Foreskin fibroblast (primary cell): ENCODE measurements at places on chromosomes 3 and 15.

DNA sequence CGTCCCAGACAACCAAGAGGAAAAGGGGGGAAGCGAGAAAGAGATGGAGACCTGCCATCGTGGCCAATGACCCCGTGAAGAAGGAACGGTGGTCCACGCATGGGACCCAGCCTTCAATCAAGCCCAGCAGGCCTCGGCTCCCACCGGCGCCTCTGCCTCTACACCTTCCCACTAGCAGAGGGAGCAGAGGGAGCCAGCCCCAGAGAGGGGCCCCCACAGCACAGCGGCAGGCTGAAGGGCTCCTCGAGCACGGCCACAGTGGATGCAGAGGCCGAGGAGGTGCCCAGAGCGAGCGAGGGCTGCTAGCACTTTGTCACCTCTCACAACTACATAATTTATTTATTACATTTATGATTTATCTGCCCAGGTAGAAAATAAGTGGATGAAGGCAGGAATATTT is 68.4 kb upstream of the TOPAZ1 start:
- DNase-seq: no peak

DNA sequence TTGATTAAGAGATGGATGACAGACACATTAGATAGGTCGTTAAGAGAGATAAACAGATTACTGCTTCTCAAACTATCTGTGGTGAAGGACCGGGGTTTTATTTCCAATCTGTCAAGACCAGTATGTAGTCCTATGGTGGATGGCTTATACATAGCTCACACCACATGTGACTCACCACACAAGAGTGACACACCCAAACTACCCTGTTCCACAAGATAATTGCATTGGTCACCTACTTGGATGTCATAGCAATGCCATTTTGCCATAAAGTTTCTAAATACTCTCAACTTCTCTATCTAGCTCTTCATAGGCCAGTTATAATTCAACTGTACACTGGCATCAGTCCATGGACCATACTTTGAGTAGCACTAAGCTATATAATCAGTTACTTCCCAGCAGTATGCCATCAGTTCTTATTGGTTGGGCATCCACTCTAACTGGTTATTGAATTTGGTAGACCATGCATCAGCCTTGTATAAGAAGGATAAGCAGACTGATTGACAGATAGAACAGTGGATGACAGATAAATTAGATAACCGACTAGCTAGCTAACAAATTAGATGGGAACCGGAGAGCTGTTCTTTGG is 11.6 kb downstream of the WWTR1 start:
- peak; percentile 80 for DNase-seq

- peak; percentile 70 for DNase-seq
Measured at GRCh38 chr15:73989001-73989798, 2.9 kb downstream of the STOML1 start.

GRCh38 chr3:14120111-14120920 is 4.4 kb downstream of the CHCHD4 start:
- no peak for DNase-seq

DNA sequence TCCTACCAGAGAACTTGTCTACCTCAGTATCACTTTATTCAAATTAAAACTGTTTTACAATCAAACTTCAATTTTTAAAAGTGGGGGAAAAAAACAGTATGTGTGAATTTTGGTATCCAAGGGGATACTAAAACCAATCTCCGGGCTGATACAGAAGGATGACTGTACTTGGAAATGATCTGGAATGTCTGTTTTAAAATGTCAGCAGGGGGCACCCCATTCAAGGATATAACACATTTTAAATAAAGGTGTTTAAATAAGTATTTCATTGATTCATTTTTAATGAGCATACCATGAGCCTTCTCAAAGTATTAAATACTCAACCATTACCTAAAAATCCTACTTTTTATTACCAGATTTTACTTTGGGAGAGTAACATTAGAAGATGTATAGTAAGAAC is 67.9 kb downstream of the ULK4 start:
- peak; percentile 41 for DNase-seq

GRCh38 chr3:168155303-168155702 is 59.6 kb upstream of the GOLIM4 start:
- DNase-seq: no peak

DNA sequence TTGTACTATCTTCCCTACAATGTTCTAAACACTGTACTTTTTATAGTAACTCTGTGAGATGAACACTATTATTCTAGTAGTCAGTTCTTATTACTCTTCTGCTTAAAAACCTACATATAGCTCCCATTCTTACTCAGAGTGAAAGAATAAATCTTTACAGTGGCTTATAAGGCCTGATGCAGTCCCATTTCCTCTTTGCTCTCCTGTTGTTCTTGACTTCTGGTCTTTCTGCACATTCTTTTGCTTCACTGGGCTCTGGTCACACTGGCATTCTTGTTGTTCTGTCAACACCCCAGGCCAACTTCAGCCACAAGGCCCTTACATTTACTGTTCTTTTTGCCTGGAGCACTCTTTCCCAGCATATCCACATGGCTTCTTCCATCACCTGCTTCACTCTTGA is 58.2 kb upstream of the TP63 start:
- DNase-seq: no peak

GRCh38 chr15:92899948-92900730 is at the start of gene CHD2:
TSS of gene CHD2 (plus strand) at chr15:92900324. CDS start at chr15:92901238, 914 bp downstream.
- peak; percentile 88 for DNase-seq

DNA sequence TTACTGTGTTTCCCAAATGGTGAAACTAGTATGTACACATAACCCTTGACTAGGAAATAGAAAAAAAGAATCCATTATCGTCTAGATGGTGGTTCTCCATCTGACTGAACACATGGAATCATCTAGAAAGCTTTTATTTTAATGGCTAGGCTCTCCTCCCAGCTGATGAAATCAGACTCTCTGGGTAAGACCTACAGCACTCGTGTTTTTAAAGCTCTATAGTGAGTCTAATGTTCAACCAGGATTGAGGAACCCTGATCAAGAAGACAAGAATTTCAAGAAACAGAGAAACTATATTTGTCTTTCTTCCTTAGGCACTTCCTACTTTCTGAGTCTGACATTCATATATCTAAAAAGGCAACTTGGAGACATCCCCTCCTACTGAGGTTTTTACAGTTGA is 118.8 kb downstream of the TMCO5A start:
- DNase-seq: no peak

DNA sequence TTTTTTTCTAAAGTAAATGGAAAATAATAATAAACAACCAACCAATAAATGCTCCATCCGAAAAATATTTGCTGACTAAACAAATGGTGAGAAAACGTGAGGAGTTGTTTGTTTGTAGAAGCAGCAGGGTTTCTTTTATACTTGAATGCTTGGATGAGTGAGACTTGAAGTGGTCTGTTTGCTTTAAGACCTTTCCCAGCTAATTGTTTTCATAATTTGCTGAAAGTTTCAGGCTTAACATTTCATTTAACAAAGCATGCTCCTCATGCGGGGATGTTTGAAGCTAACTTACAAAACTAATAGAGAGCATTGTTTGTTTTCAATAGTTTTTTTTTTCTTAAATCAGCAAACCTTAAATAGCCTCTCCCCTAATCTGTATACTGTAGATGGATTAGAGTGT is 484.6 kb downstream of the ROBO2 start:
- no peak for DNase-seq

DNA sequence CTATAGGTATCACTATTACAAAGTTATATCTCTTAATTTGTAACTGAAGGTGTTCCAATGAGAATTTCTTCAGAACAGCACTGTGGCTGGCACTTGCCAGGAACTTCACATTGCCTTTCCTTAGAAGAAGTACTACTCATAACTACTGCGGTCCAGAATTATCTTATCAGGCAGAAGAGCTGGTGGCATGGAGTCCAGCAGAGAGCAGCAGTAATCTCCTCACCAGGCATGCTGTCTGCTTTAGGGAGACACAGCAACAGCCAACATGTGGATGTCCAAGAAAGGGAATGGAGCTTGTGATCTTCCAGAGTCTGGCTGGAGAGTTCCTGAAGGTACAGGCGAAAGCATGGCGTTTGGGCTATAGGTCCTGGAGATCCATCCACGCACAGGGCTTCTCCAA is 919.7 kb upstream of the NR2F2 start:
- peak; percentile 8 for DNase-seq

DNA sequence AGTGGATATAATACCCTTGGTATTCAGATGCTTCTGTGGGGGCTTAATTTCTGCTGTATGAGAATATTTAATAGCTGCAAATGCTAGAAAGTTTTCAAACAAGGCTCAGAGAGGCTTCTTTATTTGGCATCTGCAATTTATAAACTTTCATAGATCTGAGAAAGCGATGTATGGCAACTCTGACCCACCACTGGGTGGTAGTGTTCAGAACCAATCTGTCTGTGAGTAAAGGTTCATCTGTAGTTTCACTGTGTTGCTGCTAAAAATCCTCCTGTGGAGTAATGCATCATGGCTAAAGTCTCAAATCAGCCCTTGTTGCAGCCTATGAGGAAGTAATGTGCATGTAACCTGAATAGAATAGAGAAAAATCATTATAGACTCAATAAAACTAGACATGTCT is 47.4 kb downstream of the CLSTN2 start:
- no peak for DNase-seq

DNA sequence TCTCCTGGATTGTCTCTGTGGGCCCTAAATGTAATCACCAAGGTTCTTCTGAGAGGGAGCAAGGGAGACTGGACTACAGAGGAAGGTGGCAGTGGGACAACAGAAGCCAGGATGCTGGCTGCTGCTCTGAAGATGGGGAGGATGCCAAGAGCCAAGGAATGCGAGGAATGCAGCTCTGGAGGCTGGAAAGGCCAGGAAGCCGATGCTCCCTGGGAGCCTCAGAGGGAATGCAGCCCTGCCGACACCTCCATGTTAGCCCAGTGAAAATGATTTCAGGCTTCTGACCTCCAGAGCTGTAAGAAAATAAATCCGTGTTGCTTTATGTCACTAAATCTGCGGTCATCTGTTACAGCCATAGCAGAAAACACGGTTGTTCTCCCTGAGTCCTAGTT is 44.1 kb downstream of the UMPS start:
- peak; percentile 70 for DNase-seq

- no peak for DNase-seq
Measured at GRCh38 chr15:57652481-57652880, 54.0 kb upstream of the POLR2M start.

DNA sequence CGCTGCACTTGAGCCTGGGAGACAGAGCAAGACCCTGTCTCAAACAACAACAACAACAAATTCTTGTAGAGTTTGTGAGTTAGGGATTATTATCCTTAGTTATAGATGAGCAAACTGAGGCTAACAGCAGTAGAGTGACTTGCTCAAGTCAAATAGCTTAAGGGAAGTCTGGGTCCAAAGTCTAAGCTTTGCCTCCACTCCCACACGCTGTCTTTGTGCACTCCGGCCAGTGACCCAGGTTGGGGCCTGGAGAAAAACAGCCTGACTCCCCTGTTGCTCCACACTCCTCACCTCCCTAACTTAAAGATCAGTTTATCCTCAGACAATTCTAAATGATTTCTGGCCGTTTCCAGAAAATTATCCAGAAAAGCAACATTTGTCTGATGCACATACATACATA is 9.2 kb upstream of the SIN3A start:
- no peak for DNase-seq

- DNase-seq: no peak
Measured at GRCh38 chr3:190070622-190071347, 49.9 kb downstream of the P3H2 start.

DNA sequence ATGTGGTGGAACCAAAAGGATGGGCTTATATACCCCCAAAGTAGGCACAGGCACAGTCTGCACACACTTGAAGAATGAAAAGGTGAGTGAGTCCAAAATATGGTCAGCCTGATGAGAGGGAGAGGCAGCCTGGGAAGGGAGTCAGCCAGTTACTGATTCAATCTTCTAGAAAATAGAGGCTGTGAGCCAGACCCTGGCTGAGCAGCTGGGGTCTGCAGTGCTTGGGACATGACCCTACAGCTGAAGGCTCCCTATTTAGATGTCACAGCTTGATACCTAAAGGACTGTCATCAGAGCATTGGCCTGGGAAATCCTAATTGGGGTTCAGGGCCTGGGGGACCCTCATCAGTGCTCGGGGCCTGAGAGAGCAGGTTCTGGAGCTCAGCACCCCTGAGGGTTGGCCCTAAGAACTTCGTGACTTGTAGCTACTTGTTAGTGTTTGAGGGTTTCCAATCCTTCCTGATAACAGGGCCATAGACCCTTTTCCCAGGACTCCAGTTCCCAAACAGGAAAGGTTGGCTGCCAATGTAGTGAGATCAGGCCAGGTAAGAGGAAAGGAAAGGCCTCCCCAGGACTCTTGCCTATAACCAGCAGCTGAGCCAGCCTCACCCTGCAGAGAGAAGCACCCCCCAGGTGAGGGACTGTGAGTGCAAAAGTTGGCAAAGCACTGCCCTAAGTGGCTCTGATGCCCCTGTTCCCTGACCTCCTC is 54.7 kb upstream of the SLCO2A1 start:
- DNase-seq: no peak

- no peak for DNase-seq
Measured at GRCh38 chr3:47429476-47430270, 46.1 kb downstream of the SCAP start.

- DNase-seq: no peak
Measured at GRCh38 chr15:37053166-37053565, 47.2 kb downstream of the MEIS2 start.

- no peak for DNase-seq
Measured at GRCh38 chr3:107942244-107942643, 148.6 kb downstream of the CD47 start.

GRCh38 chr3:139308560-139308959 is 35.3 kb upstream of the MRPS22 start:
- DNase-seq: no peak

- no peak for DNase-seq
Measured at GRCh38 chr3:113908133-113908532, 39.7 kb upstream of the ZDHHC23 start.

DNA sequence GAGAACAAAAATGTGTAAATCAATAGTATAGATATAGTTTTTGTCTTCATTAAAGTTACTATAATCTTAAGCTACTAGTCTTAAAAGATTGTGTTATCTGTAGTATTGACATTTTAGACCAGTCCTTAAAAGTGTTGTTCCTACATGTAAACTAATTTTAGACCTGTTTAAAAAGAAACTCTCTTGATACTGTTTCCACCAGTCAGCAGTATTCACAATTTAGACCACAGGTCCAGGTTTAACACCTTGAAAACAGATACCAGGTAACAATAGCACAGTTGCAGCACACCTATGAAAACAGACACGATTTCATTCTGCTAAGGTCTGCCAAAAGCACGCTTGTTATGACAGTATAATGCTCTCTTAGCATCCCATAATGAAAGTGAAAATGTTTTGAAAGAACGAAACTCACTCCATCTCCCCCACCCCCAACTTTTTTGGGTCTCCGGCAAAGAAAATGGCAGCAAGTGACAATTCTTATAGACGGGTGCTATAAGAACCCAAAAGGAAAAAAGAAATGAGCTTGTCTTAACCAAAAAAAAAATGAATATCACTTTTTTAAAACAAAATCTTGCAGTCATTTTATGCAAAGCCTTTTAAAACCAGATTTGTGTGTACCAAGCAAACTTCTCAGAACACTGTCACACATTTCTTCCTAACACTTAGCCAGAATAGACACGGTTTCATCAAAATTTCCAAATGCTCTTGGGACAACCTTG is 1.6 kb downstream of the EIF4E3 start:
- no peak for DNase-seq

GRCh38 chr3:10366651-10367101 is 45.8 kb upstream of the SEC13 start:
- DNase-seq: peak; percentile 96

GRCh38 chr3:10463533-10464434 is 41.6 kb downstream of the ATP2B2 start:
- DNase-seq: no peak

GRCh38 chr3:52443791-52444687 is 864 bp downstream of the SEMA3G start:
- no peak for DNase-seq

GRCh38 chr3:197446700-197447056 is 109.1 kb downstream of the BDH1 start:
- no peak for DNase-seq
